ENCODE measurements at places on chromosomes 2 and 18.
A peak's percentile ranks its signal among the peaks of the same experiment; 100 is the strongest.

DNA sequence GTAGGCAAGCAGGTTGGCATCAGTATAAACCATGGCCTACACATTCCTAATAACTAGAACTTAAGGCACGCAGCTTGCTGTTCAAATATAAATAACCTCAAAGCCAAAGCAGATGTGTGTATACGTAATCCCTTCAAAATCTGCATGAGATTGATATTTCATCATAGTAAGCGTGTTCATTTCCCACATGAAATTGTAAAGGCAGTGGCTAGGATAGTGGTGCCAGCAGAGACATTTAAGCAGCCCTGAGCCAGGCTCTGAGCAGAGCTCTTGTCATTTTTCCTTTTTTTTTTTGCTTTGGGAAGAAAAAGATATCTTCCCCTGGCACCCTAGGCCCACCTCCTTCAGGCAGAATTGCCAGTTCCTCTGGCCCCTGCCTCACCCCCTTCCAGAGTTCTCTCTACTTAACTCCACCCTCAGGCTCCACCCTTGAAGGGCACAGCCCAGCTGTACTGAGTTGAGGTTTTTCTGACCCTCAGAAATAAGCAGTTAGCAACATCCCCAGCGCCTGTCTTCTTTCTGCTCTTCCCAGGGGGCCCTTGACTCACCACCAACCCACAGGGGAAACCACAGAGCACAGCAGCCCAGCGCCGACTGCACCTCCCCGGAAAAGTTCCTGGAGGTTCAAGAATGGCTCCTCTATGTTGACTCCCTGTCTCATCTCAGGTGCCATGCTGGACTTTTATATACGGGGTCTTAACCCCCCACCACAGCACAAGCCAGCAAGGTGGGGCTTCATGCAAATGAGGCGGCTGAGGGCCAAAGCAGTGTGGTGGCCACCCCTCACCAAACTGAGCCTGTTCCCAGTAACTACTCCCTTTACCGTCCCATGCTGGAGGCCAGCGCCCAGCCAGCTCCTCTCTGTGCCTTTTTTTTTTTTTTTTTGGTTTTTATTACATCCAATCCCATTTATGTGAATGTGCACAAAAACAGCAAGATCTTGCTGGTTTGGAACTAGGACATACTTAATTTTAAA is 84.7 kb downstream of the EHD3 start:
- no peak for DNase-seq

DNA sequence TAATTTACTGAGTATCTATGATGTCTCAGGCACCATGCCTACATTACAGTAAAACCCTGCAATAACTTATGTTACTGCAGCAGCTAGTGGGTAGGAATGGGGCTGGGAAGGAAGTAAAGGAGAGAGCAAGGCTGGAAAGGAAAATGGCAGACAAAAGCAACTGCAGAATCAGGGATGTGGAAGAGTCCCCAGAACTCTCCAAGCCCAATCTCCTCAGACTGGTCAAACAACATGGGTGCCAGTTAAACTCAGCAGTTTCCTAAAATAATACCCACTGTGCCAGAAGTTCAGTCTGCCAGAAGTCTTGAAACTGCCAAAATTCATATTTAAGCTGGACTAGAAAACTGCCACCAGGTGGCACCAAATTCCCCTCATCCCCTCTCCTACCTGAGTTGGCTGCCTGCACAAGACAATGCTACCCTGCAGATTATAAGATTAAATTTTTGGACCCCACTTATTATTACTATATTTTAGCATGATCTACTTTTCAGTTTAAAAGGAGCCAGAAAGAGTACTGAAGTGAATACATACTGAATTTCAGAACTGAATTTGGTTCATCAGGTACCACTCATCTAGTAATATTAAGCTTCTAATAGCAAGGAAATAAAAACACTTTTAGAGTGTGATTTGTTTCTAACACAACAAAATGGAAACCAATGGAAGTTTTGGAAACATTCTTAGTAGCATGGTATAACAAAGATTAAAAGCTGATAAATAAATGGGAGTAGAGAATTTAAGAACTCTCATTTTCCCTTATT is 86.8 kb upstream of the DNER start:
- peak; percentile 59 for DNase-seq

DNA sequence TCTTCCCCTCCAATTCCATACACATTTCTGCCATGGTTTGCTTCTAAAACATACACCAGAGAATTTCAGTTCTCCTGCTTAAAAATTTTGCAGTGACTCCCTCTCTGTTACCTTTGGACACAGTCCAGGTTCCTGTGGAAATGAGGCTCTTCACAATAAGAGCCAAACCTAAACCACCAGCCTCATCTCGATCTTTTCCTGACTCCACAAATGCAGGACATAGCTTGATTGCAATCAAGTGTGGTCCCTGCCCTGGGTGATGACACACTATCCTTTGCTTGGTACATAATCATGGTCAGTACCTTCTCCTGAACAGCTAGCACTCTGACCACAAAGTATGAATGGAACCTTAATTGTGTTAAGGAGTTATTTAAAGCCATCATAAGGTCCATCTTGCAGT is 134.9 kb upstream of the CHAC2 start:
- DNase-seq: no peak

DNA sequence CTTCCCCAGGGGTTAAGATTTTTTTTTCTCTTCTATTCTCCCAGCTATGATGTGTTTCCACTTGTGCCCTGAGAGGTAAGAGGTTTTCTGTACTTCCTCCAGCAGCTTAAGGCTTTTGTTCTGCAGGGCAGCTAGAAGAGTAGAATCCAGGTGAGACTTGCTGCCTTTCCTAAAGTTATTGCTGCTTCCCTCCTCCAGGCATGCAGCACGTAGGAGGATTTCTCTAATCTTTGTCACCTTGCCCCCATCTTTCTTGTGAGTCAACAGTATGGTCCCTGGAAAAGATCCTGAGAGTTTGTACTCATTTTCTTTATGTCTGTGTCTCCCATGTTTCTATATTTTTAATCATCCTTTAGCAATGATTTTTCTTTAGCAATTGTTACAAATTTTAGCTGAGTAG is 462.2 kb downstream of the SETBP1 start:
- DNase-seq: no peak

DNA sequence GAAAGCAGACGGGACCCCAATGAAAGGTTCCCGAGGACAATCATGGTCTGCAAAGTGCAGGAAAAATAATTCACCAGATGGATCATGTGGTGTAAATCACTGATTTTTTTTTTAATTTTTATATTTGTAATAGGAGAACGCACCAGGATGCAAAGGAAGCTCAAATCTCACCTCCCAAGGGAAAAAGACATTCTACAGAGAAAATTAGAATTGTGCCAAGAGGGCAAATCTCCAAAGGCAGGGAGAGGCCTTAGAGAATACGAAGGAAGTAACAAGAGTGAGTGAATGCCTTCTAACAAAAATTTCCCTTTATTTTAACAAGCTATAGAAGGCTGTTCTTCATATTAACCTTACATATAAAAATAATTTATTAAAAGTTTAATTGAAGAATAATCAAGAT is 90.9 kb downstream of the ANKRD44 start:
- no peak for DNase-seq

GRCh38 chr2:110219496-110220189 is 7.3 kb upstream of the MTLN start:
- no peak for DNase-seq

GRCh38 chr2:15984368-15985255 is 44.3 kb downstream of the MYCN start:
- DNase-seq: no peak

DNA sequence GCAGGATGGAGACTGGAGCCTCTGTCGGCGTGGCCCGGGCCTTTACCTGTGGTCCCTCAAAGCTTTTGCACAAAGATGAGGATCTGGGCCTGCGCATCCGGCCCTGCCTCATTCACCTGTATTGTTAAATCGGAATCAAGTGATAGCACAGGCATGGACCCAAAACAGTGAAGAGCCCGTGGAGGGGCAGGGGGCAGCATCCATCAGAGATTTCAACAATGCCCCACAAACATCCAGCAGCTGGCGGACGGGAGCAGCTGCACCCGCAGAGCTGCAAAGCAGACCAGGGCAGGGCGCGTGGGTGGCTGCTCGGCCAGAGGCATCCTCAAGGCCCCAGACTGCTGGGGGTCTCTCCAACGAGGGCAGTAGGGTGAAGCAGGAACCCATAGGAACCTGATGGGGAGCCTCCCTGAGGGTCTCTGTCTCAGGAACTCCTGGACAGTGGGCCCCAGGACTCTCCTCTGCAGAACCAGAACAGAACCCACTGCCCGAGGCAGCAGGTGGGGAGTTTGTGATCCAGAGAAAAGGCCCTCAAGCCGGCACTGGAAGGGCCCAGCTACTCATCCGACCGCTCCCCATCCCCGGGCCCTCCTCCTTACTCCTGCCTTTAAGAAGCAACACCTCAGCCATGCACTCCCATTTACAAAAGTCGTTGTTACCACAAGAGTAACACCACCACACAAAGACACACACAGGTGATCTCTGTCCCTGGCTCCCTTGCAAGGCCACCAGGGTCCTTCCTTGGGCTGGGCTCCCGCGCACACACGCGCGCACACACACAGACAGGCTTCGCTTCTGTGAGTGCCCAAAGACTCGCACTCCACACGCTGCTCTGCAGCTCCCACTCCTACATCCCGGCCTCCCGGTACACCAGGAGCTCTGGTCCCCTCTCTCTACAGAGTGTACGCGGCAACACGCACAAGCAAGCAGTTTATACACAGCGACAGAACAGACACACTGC is 28.8 kb downstream of the HDAC4 start:
- DNase-seq: no peak

GRCh38 chr18:3869848-3870247 is 419.9 kb downstream of the TGIF1 start:
- no peak for DNase-seq

GRCh38 chr2:205527801-205528200 is 154.5 kb upstream of the NRP2 start:
- DNase-seq: no peak

DNA sequence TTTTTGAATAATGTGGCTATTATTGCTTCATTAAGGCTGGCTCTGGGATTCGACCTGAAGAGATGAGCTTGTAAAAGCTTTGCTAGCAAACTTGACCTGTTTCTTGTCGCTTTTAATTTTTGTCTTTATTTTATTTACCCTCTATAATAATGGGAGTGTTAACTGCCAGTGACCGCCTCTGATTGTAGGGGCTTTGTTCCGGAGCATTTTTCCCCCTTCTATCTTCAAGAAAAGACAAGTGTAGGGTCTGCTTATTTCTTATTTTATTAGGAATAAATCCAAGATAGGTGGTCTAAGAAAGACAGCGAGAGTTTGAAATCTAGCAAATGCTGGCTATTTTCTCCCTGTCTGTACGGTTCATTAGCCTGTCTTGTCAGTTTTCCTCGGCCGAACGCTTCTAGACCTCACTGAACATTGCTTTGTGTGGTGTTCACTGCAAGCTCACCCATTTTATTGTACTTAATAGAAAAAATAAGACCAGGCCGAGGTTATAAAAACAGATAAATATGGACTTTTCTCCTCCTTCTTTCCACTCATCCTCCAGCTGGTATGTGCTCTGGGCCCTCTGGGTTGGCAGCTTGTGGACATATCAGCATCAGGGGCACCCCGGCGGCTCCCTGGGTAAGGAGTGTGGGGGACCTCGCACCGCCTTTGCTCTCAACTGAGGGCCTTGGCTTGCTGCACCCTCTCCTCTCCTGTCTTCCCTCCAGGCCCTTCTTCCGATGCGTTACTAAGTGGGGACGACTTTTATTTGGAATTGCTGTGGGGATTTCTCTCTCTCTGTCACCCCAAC is 8.5 kb downstream of the MEIS1 start:
- no peak for DNase-seq

DNA sequence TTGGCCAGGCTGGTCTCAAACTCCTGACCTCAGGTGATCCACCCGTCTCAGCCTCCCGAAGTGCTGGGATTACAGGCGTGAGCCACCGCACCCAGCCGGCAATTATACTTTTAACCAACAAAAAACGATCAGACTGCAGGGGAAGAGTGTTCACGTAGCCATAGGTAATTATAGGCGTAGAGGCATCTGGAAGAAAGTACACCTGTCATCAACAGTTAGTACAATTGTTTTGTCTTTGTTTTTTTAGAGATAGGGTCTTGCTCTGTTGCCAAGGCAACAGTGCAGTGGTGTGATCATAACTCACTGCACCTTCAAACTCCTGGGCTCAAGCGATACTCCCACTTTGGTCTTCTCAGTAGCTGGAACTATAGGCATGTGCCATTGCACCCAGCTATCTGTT is 20.0 kb downstream of the ST3GAL5 start:
- no peak for DNase-seq

GRCh38 chr2:203697190-203697589 is 9.2 kb upstream of the CD28 start:
- DNase-seq: no peak

GRCh38 chr18:21991886-21992285 is 177.5 kb upstream of the GATA6 start:
- no peak for DNase-seq

Data from activated CD4-positive, alpha-beta T cell treated with anti-CD3 and anti-CD28 coated beads for 1 hour (primary cell).